ENCODE measurements at places on chromosomes 5 and 9.

DNA sequence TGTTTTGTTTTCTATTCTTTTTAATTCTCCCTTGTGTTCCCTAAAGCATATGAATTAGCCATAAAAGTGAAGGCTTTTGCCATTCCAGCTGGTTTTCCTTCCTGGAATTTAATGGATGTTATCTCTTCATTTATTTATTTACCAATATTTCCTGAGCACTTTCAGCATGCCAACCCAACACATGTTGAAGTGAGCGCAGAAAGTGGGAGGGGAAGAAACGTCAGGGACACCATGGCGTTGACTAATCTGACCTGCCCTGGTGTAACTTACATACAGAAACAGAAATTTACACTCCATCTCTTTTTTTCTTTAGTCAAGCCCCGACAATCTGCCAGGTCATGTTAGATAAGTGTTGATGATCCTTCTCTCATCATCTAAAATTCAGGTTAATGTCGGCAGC is 247.5 kb downstream of the PCSK5 start:
- no peak for DNase-seq

DNA sequence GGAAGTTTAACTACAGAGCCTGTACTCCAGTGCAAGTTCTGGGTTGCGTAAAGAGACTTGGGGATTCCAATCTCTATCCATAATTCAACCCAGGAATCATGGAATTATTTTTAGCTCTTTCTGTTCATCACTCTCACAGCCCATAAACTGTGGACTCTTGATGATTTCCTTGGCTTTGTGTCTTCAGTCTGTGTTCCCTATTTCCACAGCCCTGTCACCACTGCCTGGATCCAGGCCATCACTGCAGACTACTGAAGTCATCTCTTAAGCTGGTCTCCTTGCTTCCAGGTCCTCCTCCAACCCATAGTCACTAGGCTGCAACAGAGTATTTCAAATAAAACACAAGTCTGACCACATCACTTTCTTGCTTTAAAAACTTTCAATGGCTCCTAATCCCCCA is 211.7 kb downstream of the PLK2 start:
- DNase-seq: no peak

- no peak for DNase-seq
Observed at GRCh38 chr5:11902201-11902619, 2.0 kb downstream of the CTNND2 start.

DNA sequence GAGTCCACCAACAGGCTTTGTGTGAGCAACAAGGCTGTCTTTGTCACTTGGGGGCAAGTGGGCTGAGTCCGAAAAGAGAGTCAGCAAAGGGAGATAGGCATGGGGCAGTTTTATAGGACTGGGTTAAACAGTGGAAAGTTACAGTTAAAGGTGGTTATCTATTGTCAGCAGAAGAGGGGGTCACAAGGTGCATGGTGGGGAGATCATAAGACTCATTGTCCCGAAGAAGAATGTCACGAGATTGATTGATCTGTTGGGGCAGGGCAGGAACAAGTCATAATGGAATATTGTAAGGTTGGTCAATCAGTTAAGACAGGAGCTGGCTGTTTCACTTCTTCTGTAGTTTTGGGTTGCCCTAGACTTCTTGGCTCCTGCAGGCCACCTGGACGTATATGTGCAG is 7.6 kb upstream of the HMGCS1 start:
- no peak for DNase-seq

DNA sequence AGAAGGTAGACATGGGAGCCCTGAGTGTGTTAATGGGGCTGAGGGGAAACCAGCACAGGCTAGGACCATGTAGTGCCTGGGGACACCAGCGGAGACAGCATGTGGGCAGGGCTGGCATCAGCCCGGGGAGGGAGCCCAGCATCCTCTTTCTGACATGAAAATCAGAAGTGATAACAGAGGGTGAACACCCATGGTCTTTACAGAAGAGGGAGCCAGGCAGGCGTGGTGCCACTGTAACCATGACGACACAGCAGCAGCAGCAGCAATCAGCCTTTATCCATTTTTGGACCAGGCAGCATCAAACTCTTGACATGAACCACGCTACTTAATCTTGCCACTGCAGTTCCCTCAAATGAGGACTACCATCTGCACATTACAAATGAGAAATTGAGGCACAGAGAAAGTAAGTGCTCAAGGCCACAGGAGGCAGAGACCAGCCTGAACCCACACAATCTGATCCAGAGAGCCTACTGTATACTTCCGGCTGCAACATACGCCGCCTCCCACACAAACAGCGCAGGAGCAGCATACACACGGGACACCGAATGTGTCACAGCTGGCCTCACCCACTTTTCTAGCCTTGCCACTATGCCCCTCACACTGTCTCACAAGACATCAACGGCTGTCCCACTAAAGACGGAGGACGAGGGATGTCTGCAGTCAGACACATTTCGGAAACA is 23.8 kb downstream of the CAMSAP1 start:
- DNase-seq: no peak

DNA sequence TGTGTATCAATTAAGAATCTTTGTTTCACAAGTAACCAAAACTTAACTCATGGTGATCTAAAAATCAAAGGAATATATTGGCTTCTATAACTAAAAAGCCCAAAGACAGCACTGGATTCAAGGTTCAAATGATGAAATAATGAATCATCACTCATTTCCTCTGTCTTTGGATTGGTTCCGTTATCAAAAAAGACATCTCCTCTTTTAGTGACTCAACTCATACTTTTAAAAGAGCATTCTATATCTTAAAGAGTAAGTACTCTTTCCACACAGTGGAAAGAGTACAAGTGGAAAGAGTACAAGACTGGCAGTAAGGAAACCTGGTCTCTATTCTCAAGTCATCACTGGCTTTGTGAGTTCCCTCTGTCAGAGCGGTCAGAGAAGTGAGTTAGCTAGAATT is 141.4 kb upstream of the NMUR2 start:
- no peak for DNase-seq

DNA sequence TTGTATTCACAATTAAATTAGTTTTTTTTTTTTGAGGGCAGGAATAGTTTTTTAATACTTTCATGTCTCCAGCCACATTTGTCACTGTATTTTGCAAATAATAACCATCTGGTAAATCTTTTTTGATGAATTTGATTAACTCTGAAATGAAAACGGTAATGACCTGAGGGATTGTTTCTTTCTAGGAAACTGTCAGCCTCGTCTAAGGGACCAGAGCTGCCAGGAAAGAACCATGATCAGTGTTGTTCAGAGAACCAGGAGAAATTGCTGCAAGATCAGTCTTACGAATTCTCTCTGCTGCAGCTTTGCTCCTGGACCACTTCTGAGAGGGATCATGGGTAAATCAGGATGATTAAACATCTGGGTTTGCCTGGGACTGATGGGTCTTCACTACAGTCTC is 114.5 kb upstream of the TAF11L2 start:
- DNase-seq: no peak

- no peak for DNase-seq
Observed at GRCh38 chr5:29822521-29822920, 1371.0 kb upstream of the CDH6 start.

DNA sequence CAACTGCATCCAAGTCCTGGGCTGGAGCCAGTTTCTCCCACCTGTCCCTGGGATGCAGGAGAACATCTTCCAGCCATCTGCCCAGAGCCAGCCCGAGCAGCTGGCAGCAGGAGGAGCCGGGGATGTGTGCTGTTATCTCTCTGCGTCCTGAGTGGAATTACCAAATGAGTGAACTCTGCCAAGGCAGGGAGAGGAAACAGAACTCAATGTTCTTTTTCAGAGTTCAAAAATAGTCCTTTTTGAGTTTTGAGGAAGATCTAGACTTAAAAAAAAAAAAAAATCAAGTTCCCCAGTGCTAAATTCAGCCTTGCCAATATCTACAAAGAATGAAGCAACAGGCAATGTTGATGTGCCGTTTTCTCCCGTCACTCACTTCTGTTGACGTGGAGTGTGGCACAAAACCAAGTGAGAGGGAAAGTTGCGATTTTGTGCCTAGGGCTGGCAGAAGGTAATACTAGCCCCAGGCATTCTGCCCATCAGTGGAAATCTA is 56.2 kb downstream of the TMOD1 start:
- no peak for DNase-seq

DNA sequence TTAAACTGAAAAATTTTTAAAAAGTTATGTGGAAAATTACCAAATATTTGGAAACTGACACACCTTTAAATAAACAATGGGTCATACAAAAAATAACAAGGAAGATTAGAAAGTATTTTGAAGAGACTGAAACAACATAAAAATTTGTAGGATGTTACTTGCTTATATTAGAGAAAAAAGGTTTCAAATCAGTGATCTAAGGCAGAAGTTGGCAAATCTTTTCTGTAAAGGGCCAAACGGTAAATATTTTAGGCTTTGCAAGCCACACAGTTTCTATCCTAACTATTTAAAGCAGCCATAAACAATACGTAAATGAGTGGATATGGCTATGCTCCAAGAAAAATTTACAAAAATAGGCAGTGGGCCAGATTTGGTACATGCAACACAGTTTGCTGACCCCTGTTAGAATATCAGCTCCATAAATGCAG is 81.3 kb downstream of the OXCT1 start:
- DNase-seq: no peak

- no peak for DNase-seq
Observed at GRCh38 chr5:148839960-148840359, 13.5 kb downstream of the ADRB2 start.

DNA sequence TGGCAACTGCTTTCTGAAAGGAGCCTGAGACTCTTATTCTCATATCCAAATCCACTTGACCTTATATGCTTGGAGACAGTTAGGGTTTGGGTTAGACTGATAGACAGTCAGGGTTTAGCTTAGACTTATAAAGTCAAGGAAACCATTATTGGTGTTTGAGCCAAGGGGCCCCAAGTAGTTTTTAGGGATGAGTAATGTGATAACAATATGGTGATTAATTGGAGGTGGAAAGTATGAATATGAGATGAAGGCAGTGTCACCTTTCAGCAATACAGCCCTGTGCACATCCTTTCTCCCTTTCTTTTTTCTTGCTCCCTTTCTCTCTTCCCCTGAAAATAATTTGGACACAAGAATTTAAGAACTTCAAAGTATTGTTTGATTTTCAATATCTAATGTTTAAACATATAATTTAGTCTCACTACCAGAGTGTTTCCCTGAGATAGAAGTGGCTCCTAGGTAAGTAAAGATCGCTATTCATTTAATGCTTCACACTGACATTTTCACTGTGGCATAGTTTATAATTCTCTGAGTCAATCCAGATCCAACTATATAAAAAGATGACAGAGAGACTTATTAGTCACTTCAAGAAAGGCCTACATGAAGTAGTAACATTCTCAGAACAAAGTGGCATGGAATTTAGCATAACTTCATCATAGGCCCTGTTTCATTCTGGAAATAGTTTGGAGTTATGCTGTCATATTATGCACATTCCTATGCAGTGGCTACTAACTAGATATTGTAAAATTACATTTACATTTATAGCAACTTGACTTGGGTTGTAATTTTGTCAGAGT is 200.8 kb downstream of the CHSY3 start:
- no peak for DNase-seq

- no peak for DNase-seq
Observed at GRCh38 chr5:8813180-8813579, 732.7 kb downstream of the SEMA5A start.

- DNase-seq: peak; percentile 50
Observed at GRCh38 chr9:78030553-78031443, 813 bp downstream of the GNAQ start.

DNA sequence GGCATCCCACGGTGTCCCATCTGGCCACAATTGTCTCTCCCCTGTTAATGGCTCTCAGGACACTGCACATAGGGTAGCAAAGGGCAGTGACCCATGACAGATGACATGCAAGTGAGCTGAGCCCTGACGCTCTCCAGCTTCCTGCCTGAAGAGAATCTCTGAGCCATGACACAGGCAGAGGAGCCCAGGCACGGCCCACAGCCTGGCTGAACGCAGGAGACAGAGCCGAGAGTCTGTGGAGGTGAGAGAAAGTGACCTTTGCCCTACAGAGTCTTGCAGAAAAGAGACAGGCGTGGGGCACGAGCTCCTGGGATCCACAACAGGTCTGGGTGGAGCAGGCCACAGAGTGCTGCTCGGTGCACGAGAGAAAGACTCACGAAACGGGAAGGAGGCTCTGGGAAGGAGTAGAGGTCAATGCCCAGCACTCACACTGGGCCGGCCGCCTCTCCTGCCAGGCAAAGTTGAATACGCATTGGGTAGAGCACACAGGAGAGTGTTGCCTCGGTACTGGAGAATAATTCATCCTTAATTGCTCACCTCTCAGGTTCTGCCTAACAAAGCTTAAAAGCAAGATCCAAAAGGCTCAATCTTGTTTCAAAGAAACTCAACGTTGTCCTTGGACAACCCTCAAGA is 90.3 kb downstream of the MRPL36 start:
- no peak for DNase-seq

GRCh38 chr5:89187883-89188465 is 305.0 kb upstream of the MEF2C start:
- DNase-seq: no peak

DNA sequence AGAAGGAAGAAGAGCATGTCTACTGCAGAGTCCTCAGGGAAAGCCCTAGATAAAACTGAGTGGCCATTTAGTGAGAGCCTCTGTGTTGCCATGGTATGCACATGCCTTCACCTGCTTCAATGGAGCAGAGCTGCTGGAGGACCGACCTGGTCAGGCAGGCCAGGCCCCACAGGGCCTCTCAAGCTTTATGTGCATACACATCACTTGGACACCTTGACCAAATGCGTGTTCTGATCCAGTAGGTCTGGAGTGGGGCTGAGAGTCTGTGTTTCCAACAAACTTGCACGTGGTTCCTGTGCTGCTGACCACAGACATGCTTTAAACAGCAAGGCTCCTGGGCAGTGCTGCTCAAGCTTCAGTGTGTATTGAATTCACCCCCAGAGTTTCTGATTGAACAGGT is 51.4 kb upstream of the SLC2A8 start:
- DNase-seq: no peak

- no peak for DNase-seq
Observed at GRCh38 chr9:35651956-35652828, 1.5 kb upstream of the SIT1 start.

GRCh38 chr5:157130925-157131324 is 11.7 kb downstream of the MED7 start:
- no peak for DNase-seq

DNA sequence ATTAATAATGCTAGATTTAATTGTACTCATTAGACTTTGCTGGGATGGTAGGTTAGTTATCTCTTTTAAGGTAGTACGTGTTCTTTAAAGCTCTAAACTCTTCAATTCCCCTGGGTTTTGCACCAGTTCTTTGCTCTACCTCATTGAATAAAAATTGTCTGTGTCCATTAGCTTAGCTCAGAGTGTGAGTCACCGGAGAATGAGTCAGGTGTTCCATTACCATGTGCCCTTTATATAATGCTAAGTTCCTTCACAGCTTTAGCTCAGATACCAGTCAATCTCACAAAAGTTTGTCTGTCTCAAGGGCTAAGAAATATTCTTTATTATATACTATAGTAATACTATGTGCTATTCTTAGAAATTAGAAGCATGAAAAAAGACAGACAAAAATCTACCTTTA is 339.4 kb downstream of the PRELID2 start:
- no peak for DNase-seq
